ENCODE measurements at places on chromosomes 1 and 21.

DNA sequence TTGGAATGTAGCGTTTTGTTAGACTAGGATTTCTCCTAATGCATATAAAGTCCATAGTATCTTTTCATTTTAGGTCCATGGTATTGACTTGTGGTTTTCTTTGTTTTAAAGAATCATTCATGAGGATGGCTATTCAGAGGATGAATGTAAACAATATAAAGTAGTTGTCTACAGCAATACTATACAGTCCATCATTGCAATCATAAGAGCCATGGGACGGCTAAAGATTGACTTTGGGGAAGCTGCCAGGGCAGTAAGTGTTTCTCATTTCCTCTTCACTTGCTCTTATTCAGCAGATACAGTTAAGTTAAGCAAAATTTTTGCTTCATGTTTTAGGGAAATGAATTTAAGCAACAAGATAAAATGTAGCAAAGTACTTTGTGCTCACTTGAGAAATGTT, 25.4 kb downstream of the GNAI3 start:
- no peak for DNase-seq

- peak; percentile 31 for DNase-seq
These were observed 102.4 kb upstream of the OR4F16 start for GRCh38 chr1:788835-789234.

DNA sequence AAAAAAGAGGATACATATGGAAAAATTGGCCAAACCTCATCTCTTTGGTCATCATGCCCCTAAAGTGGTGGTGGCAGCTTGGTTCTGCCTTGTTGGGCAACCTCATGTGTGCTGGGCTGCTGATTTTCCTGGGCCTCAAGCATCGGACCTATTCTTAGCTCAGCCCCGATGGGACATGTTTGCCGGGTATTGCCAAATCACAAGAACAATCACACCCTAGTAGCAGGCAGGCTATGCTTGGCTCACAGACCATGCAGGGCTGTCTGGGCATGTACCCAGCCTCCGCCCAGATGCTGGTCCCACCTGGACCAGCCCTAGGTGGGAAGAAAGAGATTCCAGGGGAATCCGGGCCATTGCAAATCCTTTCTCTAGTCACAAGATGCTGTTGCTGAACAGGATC, 189.4 kb upstream of the FGGY start:
- DNase-seq = no peak

- peak; percentile 86 for DNase-seq
These were observed 43.8 kb downstream of the BATF3 start for GRCh38 chr1:212655668-212656440.

DNA sequence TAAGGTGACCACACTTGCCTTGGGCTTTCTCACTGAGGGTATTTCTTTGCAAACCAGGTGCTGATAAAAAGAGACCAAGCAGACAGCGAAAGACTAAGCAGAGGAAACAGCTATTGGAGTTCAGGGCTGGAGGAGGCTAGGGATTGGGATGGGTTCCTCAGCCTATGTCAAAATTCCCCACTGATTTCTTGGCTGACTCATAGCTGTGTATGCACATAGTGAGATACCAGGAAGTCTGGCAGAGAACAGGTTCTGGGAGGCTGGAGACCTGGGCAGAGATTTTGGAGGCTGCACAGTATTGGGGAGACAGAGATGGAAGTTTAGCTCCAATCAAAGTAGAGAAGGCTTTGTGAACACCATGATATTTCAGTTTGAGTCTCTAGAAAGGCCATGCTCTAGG, 25.3 kb downstream of the YARS1 start:
- no peak for DNase-seq

GRCh38 chr1:111334169-111334568, 43.5 kb downstream of the CHIA start:
- peak; percentile 61 for DNase-seq

GRCh38 chr1:240030236-240030635, 61.4 kb upstream of the FMN2 start:
- no peak for DNase-seq

DNA sequence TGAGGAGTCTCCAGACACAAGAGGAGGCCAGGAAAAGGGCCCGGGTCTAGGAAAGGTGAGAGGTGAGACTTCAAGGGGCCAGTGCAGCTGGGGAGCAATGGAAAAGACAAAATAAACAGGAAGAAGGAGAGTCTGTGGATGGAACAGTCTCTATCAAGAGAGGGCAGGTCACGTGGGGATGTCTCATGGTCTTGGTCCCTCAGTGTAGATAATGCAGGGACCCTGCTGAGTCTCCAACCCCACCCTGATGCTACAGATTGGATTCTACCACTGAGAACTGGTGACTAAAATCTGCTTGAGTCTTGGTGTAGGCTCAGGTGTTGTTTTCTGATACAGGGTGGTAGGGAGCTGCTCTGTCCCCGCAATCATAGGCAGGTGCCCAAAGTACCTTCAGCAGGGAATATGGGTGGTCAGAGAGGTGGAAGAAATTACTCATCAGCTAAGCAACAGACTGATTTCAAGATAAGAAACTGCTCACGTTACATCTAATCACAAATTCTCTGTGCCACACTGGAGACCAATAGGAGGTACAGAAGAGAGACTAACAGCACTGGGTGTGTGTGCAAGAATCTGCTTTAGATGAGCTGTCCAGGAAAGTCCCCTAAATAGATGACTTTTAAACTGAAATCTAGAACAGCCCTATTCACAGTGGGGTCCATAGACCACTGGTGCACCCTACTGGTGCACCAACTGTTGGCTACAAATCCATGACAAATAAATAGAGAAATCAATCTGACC, 101.5 kb upstream of the TLR5 start:
- peak; percentile 48 for DNase-seq

GRCh38 chr1:85297855-85298629, 21.6 kb upstream of the BCL10 start:
- DNase-seq = peak; percentile 75

DNA sequence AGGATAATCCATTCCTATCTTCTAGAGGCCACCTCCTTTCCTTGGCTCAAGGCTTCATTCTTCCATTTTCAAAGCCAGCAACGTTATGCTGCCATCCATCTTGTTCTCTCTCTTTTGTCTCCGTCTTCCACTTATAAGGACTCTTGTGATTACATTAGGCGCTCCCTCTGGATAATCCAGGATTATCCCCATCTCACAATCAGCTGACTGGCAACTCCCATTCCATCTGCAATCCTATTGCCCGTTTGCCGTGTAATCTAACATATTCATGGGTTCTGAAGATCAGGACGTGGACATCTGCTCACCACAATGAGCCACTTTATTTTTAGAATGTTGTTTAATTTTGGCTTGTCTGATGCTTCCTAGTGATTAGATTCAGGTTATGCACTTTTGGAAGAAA, 89.3 kb downstream of the EBNA1BP2 start:
- DNase-seq = no peak

- no peak for DNase-seq
These were observed 44.7 kb downstream of the PTGFRN start for GRCh38 chr1:116954440-116954839.

DNA sequence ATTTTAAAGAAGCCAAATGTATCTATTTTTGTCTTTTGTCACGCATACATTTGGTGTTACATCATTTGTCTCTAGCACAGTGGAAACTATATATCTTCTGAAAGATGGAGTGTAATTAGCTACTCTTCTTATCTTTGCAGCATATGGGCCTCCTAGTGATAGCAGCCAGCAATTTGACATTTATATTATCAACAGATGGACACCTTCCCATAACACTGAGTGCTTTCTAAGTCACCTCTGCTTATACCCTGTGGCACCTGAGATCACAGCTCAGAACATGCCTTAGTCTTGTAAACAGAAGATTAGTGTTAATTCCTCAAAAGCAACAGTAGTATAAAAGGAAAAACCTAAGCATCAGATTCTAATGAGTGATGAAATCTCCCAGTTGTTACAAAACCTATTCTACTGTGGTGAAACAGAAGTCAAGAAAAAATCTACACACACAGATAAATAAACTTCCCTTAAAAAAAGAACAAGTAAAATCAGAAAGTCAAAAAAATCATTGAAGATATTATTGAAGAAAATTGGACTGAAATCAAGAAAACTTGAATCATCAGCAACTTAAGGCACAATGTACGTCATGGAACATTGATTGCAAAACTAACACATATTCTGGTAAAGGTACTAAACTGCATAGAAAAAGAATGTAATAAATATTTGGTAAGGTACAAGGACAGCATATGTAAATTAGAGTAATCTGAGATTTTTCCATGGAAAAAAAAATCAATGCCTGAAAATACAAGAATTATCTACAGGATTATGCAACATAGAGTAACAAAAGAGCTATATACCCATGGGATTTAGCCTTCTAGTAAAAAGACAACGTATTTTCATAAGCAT, 61.7 kb downstream of the KCNT2 start:
- DNase-seq = no peak

DNA sequence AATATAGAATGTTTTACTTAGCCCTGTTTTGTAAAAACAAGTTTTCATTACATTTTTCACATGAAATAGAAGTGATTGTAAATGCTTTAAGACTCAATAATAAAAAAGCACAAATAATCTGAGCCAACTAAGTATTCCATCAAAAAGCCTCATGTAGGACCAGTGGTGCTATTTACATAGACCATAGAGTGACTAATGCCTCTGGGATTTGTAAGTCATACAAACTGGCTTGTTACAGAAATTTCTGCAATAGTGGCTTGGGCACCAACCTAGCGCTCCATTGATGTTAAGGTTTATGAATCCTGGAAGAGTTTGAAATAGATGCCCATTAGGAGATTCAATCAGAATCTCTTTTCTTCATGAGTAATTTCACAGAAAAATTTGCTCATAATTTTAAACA, 31.9 kb downstream of the ZMYM1 start:
- DNase-seq = no peak

DNA sequence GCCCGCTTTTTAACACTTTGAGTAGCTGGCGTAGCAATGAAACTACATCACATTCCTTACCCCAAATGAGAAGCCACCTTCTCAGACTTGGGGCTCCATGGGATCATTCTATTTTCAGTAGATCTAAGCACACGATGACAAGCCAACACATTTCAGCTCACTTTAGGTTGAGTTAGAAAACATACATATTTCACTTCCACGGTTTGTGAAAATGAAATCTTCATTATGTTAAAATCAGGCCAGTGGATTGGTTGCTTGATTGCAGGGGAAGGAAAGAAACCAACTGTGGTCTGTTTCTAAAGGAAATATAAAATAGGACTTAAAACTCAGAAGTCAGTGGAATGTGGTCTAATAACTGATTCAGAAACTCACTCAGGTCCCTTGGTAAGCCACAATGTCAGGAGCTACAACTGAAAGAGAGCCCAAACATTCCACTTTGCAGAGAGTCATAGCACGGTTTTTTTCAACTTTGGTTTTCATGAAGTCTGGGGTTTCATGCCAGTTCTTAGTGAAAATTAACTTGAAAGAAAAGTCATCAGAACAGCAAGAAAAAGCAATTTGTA, 82.3 kb upstream of the TIAM1 start:
- no peak for DNase-seq

DNA sequence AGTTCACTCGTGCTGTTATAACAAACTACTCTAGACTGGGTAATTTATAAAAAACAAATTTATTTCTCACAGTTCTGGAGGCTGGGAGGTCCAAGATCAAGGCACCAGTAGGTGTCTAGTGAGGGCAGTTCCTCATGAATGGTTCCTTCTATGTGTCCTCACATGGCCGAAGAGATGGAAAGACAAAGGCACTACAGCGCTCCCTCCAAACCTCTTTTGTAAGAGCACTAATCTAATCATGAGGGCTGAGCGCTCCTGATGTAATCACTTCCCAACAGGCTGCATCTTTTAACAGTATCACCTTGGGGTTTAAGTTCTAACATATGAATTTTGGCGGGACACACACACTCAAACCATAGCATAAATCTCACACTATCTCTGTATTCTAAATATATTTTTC, 54.0 kb upstream of the KANK4 start:
- DNase-seq = no peak

GRCh38 chr1:208238710-208239472, 5.3 kb downstream of the PLXNA2 start:
- DNase-seq = no peak

GRCh38 chr21:34520281-34520680, 8.3 kb upstream of the KCNE1 start:
- no peak for DNase-seq
